Adrenal gland (tissue), 19 donors: ENCODE measurements at places on chromosomes 11 and 22.
A peak's percentile ranks its signal among the peaks of the same experiment; 100 is the strongest.

DNA sequence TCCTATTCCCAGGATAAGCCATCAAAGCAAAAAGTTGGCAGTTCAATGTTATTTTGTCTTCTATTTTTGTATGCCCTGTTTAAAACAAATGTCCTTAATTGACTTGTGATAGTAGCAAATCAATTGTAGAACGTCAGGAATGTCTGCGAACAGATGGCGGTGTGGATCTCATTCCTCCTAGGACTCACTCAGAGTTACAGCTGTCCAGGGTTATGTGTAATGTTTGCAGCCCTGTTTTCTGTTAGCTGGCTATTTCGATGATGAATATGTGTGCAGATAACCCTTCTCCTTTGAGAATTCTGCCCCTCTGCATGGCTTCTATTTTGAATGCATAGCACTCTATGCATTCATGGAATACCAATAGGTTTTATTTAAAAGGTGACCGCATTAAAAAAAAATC, 1248.0 kb upstream of the CNTN5 start:
- no peak for DNase-seq

GRCh38 chr11:11427542-11427941, 74.5 kb upstream of the CSNK2A3 start:
- DNase-seq, result no peak

- no peak for DNase-seq
Observed at GRCh38 chr11:105878510-105878909, 143.5 kb downstream of the MSANTD4 start.

DNA sequence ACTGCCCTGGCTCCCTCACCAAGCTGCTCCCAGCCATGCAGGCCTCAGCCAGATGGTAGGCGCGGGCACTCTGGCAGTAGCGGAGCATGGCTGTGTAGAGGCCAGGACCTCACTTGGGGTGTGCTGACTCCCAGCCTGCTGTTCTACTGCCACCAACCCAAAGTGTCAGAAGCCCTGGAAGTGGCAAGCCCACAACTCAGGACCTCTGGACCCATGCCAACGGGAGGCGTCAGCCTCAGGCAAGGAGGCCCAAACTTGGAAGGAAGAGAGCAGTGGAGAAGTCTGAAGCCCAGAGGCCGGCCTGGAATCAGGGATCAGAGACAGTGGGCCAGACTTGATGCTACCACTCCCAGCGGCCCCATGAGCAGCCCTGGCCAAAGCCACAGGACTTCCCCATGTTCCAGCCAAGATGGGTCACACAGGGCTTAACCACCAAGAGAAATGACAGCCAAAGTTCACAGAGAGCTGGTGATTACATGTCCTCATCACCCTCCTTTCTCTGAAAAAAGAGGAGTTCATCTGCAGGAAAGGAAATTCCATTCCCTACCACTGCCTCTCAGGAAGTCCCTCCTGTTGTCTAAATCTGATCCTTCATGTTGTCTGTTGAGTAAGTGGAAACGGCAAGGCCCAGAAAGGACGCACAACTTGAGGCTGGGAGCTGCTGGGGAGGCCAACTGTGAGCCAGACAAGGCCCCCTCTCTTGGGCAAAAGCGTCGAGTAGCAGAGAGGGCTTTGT, 4.4 kb downstream of the ARRB1 start:
- peak; percentile 41 for DNase-seq

GRCh38 chr11:118003456-118003855, 17.3 kb downstream of the IL10RA start:
- no peak for DNase-seq
